ENCODE measurements at places on chromosomes 3 and 15.

DNA sequence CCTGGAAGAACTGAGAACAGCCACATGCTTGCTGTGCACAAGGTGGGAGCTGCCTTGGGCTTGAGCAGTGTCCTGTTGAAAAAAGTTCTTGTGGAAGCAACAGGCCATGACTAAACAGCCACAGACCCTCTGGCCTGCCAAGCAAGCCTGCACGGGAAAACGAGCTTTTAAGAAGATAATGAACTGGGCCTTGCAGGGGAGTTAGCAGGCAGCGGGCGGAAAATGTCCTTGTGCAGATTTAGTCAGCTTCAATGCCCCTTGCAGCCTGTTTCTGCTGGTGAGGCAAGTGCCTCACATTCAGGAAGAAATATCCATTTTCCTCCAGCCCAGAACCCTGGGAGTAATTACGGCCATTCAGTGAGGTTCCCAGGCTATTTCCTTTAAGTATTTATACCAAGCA, 126.2 kb upstream of the KLHL25 start:
- no peak for DNase-seq

GRCh38 chr3:177211503-177212277, 14.4 kb upstream of the TBL1XR1 start:
- no peak for DNase-seq

DNA sequence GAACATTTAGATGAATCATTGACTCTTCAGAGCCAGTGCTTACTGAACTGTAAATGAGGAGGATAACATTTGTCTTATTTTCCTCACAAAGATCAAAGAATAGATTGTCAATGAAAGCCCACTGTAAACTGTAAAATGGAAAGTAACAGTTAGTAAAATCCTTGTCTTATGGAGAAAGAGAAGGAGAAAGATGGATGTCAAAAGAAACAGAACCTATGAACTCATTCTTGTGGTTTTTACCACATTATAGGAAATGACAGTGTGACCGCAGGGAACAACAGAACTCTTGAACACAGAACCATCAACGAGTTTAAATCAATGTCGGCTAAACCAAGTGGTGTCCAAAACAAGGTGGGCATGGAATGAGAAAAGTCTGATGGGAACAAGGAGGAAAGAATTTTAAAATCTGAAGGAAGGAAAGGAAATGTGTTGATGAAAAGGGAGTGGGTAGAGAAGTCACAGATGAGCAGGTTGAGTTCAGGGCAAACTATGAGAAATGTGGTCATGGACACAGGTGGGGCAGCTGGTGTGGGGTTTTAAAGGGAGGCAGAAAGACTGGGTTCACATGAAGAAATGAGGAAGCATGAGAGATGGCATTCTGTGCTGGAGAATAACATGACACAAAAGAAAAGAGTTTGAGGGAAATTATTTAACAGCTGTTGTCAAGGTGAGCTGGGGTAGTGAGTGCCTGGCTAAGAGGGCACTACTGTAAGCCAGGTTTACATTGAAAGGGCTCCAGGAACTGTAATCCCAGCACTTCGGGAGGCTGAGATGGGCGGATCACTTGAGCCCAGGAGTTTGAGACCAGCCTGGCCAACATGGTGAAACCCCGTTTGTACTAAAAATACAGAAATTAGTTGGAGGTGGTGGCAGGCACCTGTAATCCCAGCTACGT, 42.4 kb upstream of the ETV5 start:
- DNase-seq = no peak

DNA sequence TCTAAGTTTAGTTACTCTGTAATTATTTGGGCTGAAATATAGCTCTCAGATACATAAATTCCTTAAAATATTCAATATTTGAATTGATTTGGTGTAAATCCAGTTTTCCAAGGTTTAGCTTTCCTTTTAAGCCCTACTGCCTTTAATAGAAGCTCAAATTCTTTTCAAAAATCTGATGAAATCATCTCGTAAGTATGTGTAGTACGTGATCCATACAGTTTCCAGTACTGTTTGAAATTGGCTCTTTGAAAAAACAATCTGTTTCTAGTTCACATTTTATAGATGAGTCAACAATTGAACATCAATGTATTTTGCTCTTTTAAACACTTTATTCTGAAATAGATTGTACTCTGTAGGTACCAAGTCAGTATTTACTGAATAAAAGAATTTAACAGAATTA, 84.2 kb downstream of the LRRC49 start:
- no peak for DNase-seq

GRCh38 chr3:13023235-13023970, 49.8 kb downstream of the IQSEC1 start:
- DNase-seq = no peak

GRCh38 chr3:39080026-39080425, 27.4 kb downstream of the GORASP1 start:
- DNase-seq = no peak

DNA sequence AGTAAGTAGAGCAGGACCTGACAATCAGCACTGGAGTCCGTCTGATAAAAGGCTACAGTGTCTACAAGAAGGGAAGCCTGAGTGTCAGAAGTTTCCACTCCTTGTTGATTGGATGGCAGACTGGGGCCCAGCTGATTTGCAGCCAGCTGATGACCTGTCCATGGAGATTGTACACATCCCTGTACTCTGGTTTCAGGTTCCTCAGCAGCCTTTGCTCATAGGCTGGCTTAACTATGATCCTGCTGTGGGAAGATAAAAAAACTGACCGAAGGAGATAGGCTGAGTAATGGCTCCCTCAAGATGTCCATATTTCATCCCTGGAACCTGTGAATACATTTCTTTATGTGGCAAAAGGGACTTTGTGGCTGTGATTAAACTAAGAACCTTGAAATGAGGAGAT, 11.7 kb upstream of the LACTB start:
- DNase-seq = no peak

DNA sequence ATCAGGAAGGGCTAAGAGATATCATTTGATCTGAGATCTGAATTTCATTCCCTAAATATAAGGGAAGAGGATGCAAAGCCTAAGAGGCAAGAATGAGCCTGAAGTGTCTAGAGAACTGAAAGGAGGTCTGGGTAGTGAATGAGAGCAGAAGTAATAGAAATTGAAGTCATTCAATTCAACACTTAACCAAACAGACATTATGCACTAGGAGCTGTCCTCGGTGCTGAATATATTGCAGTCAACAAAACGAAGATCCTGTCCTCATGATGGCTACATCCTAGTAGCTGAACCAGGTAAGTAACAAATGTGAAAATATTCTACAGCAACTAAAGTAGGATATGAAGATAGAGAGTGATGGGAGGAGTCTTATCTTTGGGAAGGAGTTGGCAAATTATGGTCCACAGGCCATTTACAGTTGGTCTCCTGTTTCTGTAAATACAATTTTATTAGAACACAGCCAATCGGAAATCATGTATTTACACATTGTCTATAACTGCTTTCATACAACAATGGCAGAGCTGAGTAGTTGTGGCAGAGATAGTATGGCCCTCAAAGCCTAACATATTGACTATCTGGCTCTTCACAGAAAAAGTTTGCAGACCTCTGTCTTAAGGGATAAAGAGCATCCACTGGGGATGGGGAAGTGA, 192.9 kb upstream of the CADPS start:
- DNase-seq = no peak

DNA sequence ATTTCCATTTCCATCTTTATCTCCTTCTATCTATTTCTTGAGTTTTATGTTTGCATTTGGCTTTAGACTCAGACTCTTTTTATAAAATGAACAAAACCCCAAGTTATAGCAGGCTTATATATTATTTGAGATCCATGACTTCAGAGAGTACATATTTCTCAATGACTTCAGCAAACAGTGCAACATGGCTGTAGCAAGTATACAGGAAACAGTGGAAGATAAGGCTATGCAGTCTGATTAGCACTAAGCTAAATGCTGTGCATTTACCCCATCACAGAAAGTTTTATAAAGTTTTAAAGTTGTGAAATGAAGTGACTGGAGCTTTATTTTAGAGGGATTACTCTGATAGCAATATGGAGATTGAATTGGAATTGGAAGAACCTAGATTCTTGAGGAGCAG, 463.5 kb upstream of the TGFBR2 start:
- DNase-seq = no peak

- peak; percentile 85 for DNase-seq
Observed at GRCh38 chr3:184320104-184320445, 5.7 kb downstream of the EIF4G1 start.

DNA sequence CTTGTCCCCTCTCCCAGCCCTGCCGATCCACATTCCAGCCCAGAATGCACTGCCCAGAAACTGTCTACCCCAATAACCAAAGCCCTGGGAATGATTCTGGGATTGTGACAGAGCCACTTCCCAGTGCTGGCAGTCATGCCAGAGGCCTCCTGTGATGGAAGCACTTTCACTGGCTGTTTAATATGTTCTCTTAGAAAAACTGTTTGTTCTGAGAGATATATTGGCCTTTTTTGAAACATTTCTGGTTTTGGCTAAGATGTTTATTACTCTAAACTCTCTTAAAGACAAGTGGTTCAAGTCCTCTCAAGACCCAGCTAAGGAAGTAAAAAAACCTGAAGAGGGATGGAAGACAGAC, 74.0 kb upstream of the HACD2 start:
- DNase-seq = no peak

DNA sequence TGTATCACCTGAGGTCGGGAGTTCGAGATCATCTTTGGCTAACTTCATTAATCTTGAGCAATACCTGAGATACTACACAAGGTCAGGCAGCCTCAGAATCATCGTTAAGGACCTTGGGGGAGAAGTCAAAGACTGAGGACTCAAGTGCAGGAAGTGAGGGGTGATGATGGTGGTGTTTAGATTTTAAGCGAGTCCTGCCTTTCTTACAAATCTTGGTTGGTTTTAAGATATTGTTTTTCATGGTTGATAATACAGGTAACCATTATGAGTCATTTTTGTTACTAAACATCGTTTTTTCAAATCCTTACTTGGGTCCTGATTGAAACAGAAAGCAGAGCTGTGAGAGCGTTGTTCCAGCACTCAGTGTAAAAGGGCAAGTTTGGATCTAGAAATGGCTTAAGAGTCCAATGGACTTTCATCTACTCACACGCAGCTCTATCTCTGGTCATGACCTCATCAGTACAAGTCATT, 4.1 kb downstream of the RASGRP1 start:
- DNase-seq = no peak

DNA sequence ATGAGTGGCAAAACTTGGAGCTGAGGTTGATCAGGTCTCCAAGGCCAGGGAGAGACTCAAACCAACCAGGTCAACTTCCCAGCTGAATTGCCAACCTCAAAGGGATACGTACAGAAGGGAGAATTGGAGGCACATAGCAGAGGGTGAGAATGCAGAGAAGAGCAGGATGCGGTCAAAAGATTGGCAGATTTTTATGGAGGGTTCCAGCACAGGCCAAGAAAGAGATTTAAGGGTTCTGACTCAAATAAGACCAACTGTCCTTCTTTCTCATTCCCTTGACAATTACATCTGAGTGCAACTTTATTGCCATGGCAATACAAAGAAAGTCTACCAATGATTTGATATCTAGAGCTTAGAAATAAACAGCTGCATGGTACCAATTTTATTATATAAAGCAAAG, 33.2 kb downstream of the SCG5 start:
- DNase-seq = no peak

DNA sequence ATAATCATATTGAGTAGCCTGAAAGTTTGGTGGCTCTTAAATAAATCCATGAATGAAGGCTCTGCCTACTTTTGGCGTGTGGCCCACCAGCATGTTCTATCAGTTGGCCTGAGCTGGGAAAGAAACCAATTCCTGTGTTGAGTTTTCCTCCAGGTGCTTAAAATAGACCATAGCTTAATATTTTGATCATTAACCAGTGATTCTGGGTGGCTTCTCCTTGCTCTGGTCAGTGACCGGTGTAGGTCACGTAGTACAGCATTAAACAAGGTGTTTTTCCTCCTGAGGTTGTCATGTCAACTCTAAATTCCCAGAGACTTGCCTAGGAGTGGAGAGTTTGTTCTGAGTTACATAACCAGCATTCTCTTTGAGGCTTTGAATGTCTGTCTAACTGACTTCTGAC, 1.3 kb downstream of the HHLA2 start:
- no peak for DNase-seq

DNA sequence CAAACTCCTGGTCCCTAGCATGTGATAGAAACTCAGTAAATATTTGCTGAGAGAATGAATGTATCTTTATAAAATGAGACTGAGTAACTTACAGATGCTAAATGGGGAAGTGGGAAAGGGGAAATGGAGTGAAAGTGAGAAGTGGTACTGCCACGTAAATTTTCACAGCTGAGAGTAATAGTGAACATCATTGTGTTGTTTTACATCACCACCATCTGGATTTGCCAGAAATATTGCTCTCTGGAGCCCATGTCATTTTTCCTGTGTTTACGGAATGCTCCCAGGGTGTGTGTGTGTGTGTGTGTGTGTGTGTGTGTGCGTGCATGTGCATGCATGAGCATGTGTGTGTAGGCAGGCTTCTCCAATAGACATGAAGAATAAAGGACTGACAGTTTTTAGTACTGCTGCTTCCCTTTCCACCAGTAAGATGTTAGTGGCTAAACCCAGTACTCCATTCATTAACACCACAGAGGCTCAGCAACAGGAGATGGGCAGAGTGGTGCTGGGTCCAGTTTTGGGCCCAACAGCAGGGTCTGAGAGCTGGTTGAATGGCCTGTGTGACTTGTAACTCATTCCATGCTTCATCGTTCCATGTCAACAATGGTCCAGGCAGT, 57.3 kb downstream of the DIPK2A start:
- DNase-seq = no peak

- DNase-seq = no peak
Observed at GRCh38 chr3:56970461-56970879, 90.0 kb upstream of the SPATA12 start.

DNA sequence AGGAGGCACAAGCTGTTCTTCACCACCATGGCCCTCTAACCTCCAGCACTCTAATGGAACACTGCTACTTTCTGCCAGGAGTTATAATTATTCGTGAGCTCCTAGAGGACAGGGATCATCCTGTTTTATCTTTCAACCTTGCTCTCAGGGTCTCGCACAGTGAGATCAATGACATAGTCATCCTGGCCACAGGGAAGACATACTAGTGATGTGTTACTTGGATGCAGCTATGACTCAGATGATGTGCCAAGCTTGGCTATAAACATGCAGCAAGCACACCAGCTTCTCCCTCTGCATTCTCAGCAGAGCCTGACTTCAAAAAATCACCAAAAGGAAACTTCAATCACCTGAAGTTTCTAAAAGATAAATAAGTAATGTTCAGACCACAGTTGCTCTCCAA, 203.8 kb upstream of the HES1 start:
- DNase-seq = no peak

DNA sequence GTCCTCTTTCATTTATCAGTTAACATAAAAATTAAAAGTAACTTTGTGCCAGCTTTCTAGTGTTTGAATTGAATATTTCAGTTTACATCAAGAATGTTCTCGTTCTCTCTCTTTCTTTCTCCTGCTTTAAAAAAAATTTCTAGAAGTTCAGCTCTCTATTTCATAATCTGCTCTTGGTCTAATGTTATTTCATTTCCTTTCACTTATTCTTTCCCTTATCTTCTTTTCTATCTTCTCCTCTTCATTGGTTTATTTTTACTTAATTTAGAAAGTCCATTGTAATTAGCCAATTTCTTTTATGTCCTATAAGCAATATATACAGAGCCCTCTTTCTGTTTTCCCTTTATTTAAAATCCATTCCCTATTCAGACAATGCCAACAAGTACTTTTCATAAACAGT, 44.6 kb downstream of the CCDC54 start:
- no peak for DNase-seq

GRCh38 chr3:38117748-38118420, 19.0 kb downstream of the ACAA1 start:
- DNase-seq = peak; percentile 52

GRCh38 chr3:33030802-33031201, 66.1 kb downstream of the GLB1 start:
- DNase-seq = no peak

Measured in omental fat pad (tissue), 4 donors.